ENCODE measurements at places on chromosomes 2 and 18.
A peak's percentile ranks its signal among the peaks of the same experiment; 100 is the strongest.

GRCh38 chr18:79826966-79827365 lies 29.2 kb downstream of the KCNG2 start:
- peak; percentile 30 for DNase-seq

DNA sequence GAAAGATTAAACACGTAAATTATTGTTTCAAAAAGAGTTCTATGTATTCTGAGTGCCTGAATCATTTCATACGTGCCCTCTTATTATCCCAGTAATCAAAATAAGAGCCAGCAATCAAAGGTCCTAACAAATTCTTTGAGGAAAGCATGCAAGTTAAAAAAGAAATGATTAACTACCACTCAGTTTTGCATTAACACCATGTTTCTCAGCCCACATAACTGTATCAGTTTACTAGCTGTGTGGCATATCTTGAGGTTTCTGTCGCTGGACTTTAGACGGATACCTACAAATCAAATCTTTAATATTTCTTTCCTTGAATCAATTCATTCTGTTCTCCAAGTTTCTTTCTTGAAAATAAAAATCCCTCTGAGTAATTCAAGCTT lies 668.9 kb upstream of the CHAC2 start:
- no peak for DNase-seq

- DNase-seq = no peak
Measured at GRCh38 chr2:206095536-206096332, 9.8 kb upstream of the INO80D start.

DNA sequence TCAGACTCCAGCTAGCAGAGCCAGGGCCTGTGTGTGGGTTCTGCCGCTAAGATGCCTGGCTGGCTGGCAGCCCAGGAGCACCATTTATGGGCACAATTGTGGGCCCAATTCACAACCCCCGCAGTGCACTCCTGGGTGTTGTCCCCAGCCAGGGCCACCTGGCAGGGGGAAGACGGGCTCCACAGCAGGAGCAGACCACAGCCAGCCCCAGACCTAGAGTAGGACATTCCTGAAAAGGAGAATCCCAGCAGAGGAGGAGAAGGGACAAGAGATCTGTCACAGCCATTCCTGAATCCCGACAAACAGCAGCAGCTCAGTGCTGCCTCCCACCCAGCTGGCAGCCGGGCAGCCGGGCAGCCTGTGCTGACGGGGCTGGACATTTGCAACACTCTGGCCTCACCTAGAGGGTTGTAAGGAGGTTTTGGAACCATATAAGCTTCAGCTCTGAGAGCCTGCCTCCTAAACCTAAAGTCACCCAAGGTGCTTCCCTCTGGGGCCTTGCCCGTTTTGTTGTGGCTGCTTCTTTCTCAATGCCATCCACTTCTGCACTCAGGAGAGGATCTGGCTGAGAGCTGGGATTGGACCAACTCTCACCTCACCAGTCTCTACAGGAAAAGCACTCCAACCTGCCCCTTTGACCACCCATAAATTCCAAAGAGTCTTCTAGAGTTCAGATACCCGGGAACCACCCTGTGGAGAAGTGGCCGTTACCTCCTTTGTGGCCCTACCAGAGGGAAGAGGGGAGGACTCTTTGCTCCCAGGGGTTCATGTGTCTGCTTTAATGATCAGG lies 4.1 kb upstream of the TMEM177 start:
- no peak for DNase-seq

- DNase-seq = no peak
Measured at GRCh38 chr2:232460171-232460570, 4.2 kb downstream of the ALPI start.

DNA sequence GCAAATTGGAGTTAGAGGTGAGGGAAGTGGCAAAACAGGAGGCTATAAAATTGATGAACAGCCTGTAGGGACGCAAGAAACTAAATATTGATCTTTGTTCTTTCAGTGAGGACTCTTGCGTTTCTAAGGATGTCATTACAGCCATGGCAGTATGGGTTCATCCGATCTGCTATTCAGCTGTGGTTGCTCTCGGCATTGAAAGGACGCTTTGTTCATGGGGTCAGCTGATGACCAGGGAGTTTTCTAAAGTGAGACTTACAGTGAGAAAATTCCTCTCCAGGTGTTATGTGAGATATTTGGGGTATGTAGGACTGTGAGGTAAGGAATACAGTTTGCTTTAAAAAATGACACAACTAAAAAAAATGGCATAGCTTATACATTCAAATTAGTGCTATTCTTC lies 52.7 kb upstream of the PELI1 start:
- no peak for DNase-seq

- DNase-seq = no peak
Measured at GRCh38 chr2:218582076-218582475, 13.4 kb downstream of the CNOT9 start.

GRCh38 chr18:3177902-3178687 lies 41.7 kb downstream of the MYOM1 start:
- peak; percentile 95 for DNase-seq

- no peak for DNase-seq
Measured at GRCh38 chr2:19854596-19855541, 46.9 kb downstream of the TTC32 start.

GRCh38 chr2:235496239-235496621 lies 2.4 kb downstream of the AGAP1 start:
- DNase-seq = no peak

GRCh38 chr2:36675579-36676282 lies 20.8 kb upstream of the VIT start:
- no peak for DNase-seq

GRCh38 chr2:239399433-239399920 lies 1.3 kb downstream of the HDAC4 start:
- DNase-seq = peak; percentile 34

DNA sequence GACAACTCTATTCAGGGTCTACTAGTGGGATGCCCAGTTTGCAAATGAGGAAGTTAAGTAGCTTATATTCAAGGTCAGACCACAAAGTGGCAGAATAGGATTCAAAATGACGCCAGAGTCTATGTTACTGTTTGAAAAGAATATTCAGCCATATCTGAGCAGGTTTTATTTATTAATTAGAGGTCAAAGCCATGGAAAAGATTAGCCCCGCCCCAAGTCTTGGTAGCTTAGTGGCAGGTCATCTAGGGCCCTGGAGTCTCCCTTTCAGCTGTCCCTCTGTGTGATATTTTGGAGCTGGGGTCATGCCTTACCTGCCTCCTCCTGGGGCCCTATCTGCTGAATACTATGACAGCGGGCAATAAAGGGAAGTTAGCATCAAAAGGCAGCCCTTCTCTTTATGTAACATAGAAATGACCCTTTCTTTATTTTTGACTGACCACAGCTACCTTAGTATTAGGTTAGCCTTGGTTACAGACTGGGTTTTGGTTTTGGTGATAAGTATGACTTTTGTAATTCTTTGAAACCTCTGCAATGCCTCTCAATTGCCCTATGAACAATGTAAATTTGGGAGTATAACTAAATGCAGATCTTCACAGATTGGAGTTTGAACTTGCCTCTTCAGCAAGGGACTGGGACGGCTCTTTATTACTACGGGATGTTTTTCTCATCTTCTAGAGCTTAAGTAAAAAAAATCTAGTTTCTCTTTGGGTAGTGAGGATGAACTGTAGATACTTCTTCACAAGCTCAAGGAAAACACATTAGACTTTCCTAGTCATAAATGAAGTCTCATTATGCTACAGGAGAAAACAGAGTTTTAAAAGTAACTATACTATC lies 153.0 kb upstream of the ITGA4 start:
- peak; percentile 81 for DNase-seq

- no peak for DNase-seq
Measured at GRCh38 chr2:70473101-70473722, 80.4 kb downstream of the TGFA start.

GRCh38 chr18:8196238-8196637 lies 413.0 kb upstream of the RAB12 start:
- DNase-seq = no peak
